Left ventricle myocardium superior (tissue), 1 donor: ENCODE measurements at places on chromosomes 5 and 9. TPM values are rescaled to one million over a fixed set of nuclear protein-coding genes. Genes with fewer than 3 reads are reported as not detected.

The CARTPT gene
- total RNA-seq = not detected

The GAPT gene
- 1.4 TPM for total RNA-seq

The GABRA1 gene
- not detected for total RNA-seq

The MGAT4B gene
- 110 TPM for total RNA-seq

The JMY gene
- total RNA-seq = 11.7 TPM

The ATG10 gene
- 4.3 TPM for total RNA-seq

The DDX4 gene
- not detected for total RNA-seq

The MCC gene
- total RNA-seq = 27.1 TPM

The ANP32B gene
- total RNA-seq = 49.1 TPM

The GARNL3 gene
- 17.3 TPM for total RNA-seq

The ENG gene
- total RNA-seq = 134 TPM

The GNG10 gene
- total RNA-seq = 26.6 TPM

The AHRR gene
- 2.1 TPM for total RNA-seq

The GRIN3A gene
- total RNA-seq = 0.59 TPM

The CAMK2A gene
- 16.6 TPM for total RNA-seq

The TNC gene
- total RNA-seq = 2.5 TPM

The ROPN1L gene
- 0.20 TPM for total RNA-seq

The CCL27 gene
- total RNA-seq = not detected

The IL13 gene
- total RNA-seq = not detected

The POU5F2 gene
- 0.30 TPM for total RNA-seq

The ZNF658 gene
- 8.9 TPM for total RNA-seq

The DDX41 gene
- total RNA-seq = 29.8 TPM

The COL15A1 gene
- 47.2 TPM for total RNA-seq

The CDHR2 gene
- total RNA-seq = 0.20 TPM

The FAXDC2 gene
- 26.1 TPM for total RNA-seq

The PCDHA12 gene
- total RNA-seq = not detected

The CCDC107 gene
- total RNA-seq = 45.6 TPM

The WDR38 gene
- not detected for total RNA-seq

The STING1 gene
- 46.3 TPM for total RNA-seq

The PPP2R2B gene
- total RNA-seq = 0.12 TPM

The RASGEF1C gene
- 0.40 TPM for total RNA-seq
